ENCODE measurements at places on chromosomes 1 and 21.

DNA sequence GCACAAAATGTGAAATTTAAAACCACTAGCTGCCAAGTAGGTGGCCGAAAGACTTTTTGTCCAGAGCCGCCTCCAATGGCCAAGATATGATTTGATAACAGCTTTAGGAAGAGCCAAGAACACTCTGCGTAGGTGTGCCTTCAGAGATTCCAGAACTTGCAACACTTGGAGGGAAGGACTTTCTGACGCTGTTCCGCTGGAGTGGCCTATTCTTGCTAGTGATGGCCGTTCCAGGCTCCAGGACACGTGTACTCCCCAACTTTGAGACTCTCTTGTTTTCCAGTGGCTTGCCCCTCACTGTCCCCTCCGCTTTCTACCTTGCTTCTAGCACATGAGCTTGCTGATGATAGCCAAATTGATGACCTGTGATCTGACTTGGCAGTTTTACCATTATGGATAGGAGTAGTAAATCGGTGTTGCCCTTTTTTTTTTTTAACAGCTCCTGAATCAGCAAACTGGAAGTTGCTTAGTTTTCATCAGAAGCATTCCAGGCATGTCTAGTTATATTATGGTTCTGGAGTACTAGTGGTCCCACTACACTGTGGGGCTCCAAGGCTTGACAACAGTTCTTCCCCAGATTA, 1.0 kb downstream of the PRDX6 start:
- no peak for DNase-seq

GRCh38 chr1:233514946-233515391, 98.9 kb upstream of the KCNK1 start:
- no peak for DNase-seq

DNA sequence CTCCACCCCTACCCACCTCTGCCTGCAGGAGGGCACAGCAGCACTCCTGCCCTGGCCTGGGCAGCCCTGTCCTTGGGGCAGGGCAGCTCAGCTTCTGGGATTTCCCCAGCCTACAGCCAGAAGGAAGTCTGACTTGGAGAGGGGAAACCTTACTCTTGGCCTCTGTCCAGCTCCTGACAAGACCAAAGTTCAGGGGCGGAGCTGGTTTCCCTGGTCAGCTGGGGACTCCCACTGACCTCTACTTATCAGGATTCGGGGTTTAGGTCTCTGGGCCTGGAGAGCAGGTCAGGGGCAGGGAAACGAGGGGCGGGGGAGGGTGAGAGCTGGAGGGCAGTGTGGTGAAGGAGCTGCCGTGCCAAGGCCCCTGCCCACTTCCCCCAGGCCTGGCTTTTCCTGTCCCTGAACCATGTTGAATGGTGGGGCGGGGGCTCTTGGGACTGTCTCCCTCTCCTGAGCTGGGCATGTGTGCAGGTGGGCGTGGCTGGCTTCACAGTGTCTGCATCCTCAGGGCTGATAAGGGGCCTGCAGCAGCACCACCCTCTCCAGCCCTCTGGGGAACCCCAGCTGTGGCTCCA, 16.8 kb upstream of the ETV3 start:
- DNase-seq = no peak

DNA sequence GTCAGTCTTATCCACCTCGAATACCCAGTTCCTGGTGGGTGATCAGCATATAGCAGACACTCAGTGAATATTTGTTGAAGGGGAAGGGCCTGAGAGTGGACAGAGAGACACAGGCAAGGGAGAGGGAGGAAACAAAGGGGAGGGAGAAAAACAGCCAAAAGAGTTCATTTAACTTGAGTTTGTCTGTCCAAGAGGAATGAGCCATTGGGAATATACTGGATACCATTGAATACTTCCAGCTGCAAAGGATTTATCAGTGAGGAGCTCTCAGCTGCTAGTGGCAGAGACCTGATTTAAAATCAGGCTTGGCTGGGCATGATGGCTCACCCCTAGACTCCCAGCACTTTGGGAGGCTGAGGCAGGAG, 11.5 kb upstream of the BGLAP start:
- no peak for DNase-seq

DNA sequence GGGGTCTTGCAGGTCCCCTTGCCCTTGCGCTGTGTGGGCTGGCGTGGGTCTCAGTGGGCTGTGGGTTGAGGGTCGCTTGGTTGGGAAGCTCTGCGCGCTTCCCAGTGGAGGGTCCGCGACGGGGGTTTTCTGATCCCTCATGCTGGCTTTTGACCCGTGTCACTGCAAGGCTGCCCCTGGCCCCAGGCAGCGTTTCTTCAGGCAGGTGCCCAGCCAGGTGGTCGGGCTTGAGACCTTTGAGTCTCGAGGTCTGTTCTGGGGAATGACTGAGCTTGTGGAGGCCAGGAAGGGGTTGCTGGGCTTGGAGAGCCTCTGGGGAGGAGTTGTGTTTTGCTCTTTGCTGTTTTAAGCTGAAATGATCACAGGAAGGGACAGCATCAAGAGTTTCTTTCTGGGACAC, 5.3 kb downstream of the SKI start:
- no peak for DNase-seq

GRCh38 chr1:109296782-109297181, 10.0 kb downstream of the MYBPHL start:
- no peak for DNase-seq

GRCh38 chr1:184563308-184563707, 176.5 kb downstream of the C1orf21 start:
- no peak for DNase-seq

DNA sequence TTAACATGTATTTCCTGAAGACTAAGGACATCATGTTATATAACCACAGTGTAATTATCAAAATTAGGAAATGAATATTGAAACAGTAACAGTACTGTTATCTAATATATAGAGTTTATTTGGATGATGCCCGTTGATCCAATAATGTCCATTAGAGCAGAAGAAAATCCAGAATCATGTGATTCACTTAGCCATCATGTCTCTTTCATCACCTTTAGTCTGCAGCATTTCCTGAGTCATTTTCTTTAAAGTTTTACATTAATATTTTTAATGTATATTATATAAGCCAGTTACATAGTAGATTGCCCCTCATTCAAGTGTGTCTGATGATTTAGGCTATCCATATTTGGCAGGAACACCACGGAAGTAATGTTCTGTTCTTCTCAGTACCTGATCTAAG, 28.9 kb downstream of the MPZL1 start:
- no peak for DNase-seq

- no peak for DNase-seq
Measured at GRCh38 chr1:56301791-56302190, 277.6 kb downstream of the PLPP3 start.

- DNase-seq = no peak
Measured at GRCh38 chr21:44596068-44596725, 3.9 kb upstream of the KRTAP10-6 start.

GRCh38 chr1:13901039-13901438, 201.1 kb downstream of the PRDM2 start:
- no peak for DNase-seq

DNA sequence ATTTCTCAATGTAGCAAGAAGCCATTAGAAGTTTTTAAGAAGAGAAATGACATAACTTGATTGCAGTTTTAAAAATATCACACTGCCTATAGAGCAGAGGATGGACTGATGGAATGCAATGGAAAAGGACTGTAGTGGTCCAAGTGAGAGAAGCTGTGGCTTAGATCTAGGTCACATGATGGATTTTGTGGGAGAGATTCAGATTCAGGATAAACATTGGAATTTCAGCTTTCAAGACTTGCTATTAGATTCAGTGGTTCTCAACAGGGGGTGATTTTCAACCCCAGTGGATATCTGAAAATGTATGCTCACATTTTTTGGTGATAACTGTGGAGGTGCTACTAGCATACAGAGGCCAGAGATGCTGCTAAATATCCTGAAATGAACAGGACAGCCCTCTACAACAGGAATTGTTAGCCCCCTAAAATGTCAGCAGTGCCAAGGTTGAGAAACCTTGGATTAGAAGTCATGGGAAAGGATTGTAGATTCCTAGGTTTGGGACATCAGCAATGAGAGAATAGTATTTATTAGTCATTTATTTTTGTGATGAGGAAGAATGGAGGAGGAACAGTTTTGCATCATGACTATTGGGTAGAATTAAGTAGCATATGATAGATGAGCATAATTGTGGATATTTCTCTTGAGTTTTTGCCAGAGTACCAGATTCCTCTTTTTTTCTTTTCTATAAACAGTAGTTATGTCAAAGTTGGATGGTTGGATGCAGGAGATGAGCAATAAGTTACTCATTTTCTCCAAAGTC, 30.1 kb upstream of the KCNK2 start:
- no peak for DNase-seq

DNA sequence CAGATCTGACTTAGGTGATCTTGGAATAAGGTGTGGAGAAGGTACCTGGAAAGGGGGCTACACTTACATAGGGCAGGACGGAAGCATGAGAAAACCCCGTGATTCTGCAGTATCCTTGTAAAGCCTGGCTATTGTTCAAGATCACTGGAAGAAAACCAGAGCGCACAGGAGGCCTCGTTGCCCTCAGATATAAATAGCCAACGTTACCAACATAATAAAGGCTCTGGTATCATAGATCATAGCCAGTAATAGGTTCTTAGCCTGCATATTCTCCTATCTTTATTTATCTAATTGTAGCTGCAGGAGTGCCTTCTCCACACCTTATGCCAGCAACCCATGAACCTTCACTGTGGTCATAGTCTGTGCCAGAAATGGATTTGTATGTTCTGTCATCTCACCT, 35.9 kb upstream of the MPZL1 start:
- DNase-seq = no peak

DNA sequence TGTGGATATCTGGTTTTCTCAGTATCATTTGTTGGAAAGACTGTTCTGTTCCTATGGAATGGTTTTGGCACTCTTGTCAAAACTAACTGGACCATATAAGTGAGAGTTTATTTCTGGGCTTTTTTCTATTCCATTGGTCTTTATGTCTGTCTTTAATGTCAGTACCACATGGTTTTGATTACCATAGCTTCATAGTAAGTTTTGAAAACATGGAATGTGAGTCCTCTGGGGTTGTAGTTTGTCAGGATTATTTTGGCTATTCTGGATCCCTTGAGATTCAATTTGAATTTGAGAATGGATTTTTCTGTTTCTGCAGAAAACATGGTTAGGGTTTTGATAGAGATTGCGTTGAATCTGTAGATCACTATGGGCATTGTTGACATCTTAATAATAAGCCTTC, 107.9 kb downstream of the ZFYVE9 start:
- no peak for DNase-seq

GRCh38 chr1:37439349-37439995, 34.9 kb upstream of the ZC3H12A start:
- DNase-seq = no peak

DNA sequence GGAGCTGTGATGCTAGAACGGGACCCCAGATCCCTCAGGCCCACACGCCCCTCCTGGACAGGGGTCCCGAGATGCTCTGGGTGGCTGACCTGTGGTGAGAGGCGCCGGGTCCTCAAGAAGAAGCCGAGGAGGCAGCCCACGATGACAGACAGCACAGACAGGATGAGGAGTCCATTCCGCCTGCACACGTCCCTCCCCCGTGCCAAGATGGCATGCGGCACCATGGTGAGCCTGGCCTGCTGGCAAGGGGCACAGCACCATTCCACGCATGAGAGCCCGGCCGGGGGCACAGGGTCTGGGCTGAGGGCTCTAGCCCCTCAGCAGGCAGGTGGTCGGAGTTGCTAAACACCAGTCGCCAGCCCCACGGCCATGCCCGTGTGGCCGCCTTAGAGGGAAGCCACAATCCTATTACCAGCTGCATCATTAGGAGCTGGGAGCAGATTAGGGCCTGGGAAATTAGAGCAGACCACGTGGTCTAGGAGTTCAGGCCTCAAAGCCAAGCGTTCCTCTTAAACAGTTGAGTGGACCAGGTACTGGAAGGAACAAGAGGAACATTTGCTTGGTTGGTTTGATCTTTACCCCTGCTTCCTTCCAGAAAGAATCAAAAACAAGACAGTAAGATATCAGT, at the start of gene SLC1A7:
Gene SLC1A7, minus strand, starts transcription at position 413 of the 628 bp plus-strand sequence. Its CDS starts 189 bp downstream, at position 224.
- DNase-seq = no peak

- no peak for DNase-seq
Measured at GRCh38 chr21:41432562-41433460, 6.8 kb downstream of the MX1 start.

DNA sequence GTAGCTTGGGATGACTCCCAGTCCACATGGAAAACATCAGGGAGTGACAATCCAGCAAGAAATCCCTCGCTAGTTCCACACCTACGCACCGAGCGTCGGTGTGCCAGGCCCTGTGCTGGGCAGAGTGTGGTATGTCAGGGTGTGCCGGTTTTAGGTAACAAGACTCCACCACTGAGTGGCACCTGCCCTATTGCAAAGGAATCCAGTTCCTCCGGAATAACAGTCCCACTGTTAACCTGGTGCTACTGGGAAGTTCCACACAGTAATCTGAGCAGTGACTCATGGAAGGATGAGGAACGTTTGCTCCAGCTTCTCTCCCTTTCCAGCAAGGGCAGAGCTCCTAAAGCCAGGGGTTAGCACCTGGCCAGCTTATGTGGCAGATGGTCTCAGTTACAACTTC, 14.3 kb downstream of the RNF207 start:
- DNase-seq = no peak

DNA sequence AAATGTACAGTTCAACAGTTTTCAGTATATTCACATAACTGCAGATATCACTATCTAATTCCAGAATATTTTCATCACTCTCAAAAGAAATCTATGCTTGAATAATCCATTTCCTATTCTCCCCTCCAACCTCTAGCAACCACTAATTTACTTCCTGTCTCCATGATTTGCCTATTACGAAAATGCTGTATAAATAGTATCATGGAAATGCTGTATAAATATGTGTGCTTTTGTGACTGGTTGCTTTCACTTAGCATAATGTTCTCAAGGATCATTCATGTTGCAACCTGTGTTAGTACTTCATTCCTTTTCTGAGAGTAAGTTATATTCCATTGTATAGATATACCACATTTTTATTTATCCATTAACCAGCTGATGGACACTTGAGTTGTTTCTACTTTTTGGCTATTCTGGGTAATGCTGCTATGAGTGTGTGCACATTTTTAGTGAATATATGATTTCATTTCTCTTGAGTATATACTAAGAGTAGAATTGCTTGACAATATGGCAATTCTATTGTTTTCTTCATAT, 115.6 kb downstream of the TNFSF18 start:
- no peak for DNase-seq

DNA sequence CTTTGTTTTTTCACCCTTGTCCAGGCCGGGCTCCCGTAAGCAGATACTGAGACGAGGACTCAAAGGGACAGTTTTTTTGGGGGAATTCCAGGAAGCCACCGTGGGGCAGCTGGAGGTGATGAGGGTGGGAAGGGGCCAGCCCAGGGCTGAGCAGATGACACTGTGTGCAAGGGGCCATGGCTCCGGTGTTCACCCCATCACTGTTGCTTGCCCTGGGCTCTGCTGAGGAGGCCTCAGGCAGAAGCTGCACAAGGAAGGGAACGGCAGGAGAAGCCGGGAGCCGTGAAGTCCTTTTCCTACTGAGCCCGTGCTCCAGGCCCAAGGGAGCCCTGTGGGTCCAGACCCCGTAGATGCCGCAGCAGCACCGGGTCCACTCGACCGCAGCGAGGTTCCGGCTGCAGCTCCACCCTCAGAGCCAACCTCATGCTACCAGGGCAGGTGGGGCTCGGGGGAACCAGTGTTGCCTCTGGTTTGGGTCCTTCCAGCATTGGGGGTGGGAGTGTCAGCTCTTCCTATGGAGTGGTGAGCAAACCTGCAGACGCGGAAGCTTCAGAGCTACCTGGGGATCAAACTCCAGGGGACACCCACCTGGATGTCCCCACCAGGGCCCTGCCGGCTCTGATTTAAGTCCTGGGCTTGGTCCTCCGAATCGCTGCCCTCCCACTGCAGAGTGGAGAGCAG, 4.3 kb upstream of the CALML6 start:
- no peak for DNase-seq

- no peak for DNase-seq
Measured at GRCh38 chr1:21938732-21939538, 1.8 kb upstream of the HSPG2 start.

- DNase-seq = no peak
Measured at GRCh38 chr1:84859866-84860265, 33.1 kb downstream of the LPAR3 start.

All from CD8-positive, alpha-beta T cell (primary cell).